Mammary epithelial cell (primary cell): ENCODE measurements at places on chromosomes 3 and 15. TPM values are rescaled to one million over a fixed set of nuclear protein-coding genes. Genes with fewer than 3 reads are reported as not detected.
A peak's percentile ranks its signal among the peaks of the same experiment; 100 is the strongest.

GRCh38 chr3:46729038-46729437 lies 11.4 kb upstream of the PRSS50 start:
- DNase-seq = no peak

- peak; percentile 38 for DNase-seq
Measured at GRCh38 chr3:68972358-68972979, 40.1 kb upstream of the TAFA4 start.

GRCh38 chr15:38683382-38684242 lies 119.0 kb upstream of the RASGRP1 start:
- peak; percentile 32 for DNase-seq

DNA sequence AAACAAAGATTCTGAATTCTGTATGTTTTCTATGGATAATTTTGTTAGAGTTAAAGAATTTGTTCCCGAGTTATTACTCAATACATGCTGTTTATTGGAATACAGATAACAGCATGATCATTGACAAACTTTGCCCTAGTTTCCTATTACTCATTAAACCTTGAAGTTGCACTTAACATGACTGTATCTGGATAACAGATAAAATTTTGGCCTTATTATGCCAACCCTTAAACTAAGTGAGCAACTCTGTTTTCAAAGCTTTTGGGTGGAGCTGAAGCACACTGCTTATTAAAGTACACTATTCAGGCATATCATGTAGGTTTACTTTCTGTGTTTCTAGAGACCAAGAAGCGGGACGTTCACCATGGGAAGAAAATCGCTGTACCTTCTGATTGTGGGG lies at the start of gene AADAC:
AADAC (plus strand) TSS at position 318 of the 400 bp plus-strand sequence; CDS start at position 365, 47 bp downstream.
- DNase-seq = no peak

DNA sequence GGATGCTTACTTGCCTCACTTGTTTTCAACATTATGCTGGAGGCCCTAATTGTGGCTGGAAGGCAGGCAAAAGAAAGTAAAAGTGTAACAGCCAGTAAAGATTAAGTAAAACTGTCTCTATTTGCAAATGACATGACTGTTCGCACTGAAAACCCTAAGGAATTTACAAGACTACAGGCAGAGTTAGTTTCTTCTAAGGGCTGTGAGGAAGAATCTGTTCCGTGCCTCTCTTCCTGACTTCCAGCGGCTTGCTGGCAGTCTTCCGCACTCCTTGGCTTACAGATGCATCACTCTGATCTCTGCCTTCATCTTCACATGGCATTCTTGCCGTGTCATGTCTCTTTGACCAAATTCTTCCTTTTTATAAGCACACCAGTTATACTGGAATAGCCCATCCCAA lies 86.1 kb downstream of the DLG1 start:
- DNase-seq = no peak

- peak; percentile 69 for DNase-seq
Measured at GRCh38 chr3:197083486-197083885, 53.9 kb upstream of the MELTF start.

- DNase-seq = no peak
Measured at GRCh38 chr3:183875411-183875810, 9.3 kb downstream of the PARL start.

DNA sequence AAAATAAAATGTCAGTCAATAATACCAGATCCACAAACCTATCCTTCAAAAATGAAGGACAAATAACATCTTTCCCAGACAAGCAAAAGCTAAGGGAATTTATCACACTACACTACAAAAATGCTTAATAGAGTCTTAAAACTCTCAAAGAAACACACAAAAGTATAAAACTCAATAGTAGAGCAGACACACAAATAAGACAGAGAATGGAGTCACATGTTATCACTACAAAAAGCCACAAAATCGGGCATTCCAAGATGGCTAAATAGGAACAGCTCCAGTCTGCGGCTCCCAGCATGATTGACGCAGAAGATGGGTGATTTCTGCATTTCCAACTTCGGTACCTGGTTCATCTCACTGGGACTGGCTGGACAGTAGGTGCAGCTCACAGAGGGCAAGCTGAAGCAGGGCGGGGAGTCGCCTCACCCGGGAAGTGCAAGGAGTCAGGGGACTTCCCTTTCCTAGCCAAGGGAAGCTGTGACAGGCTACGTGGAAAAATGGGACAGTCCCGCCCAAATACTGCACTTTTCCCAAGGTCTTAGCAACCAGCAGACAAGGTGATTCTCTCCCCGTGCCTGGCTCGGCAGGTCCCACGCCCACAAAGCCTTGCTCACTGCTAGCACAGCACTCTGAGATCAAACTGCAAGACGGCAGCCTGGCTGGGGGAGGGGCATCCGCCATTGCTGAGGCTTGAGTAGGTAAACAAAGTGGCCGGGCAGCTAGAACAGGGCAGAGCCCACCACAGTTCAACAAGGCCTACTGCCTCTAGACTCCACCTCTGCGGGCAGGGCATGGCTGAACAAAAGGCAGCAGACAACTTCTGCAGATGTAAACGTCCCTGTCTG lies 46.3 kb downstream of the SENP7 start:
- no peak for DNase-seq

Gene TF
- polyA plus RNA-seq = 0.08 TPM

Gene CMTM7
- polyA plus RNA-seq = 78.0 TPM

Gene DUOX2
- polyA plus RNA-seq = 0.06 TPM

Gene GRK7
- polyA plus RNA-seq = not detected
